ENCODE measurements at places on chromosomes 7 and 10.

DNA sequence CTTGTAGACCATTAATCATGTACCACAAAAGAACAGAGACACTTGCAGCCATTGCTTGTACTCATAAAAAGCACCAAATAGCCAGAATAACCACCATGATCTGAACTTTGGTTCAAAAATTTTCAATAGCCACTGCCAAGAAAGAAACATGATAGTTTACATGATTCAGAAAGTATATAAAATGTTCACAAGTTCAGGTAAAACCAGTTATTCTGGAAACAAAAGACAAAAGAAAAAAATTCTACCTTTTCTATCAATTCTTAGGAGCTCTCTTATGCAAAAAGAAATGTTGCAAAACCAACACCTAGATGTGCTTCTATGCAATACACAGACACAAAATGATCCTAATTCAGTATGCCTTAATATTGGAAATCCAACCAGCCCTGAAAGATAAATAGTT, 108.7 kb downstream of the PCLO start:
- no peak for DNase-seq

- DNase-seq = no peak
Observed at GRCh38 chr10:70685455-70685911, 13.2 kb downstream of the ADAMTS14 start.

- peak; percentile 81 for DNase-seq
Observed at GRCh38 chr7:101952355-101953247, 135.2 kb downstream of the CUX1 start.

- DNase-seq = peak; percentile 49
Observed at GRCh38 chr10:51683031-51683691, 16.2 kb downstream of the CSTF2T start.

GRCh38 chr7:30281791-30282190, 2.6 kb upstream of the ZNRF2 start:
- DNase-seq = no peak

DNA sequence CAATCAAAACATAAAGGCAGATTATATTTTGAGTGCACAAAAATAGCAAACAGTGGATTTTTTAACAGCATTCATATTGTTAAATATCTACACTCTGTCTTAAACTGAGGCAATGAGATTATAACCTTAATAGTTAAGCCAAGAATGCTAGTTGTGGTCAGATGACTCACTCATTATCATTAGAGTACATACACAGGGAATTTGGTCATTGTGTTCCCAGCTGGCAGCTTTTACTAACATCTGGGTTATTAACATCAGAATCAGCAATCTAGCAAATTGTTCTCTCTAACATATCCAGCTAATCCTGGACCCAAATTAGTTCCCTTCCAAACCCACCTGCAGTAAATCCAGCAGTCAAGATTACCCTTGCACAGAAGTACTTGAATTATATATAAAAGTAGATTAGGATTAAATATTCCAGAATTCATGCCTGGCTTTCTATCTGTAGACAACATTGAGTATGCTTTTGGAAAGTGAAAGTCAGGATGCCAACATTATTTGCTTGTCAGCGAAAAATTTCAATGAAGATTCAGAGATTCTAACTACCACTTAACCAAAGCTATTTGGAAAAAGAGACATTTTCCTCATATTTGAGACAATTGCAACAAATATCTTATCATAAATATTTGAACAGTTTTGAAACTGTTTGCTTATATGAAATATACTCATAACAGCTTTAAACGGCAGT, 1035.6 kb upstream of the PHF14 start:
- DNase-seq = peak; percentile 0

DNA sequence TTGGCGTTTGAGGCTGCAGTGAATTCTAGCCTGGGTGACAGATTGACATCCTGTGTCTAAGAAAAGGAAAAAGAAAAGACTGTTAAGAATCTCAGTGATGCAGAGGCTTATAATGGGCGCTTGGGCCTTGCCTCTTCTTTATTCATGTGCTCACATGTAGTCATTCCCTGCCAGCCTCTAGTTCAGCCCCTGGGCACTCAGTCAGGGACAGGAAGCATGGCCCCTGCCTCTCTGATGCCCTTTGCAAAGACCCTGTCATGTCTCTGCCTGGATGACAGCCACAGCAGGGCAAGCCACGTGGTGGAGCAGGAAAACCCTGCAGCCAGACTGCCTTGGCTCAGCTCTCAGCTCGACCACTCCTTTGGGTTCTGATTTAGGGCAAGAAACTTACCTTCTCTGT, 368.9 kb downstream of the RPS24 start:
- no peak for DNase-seq

DNA sequence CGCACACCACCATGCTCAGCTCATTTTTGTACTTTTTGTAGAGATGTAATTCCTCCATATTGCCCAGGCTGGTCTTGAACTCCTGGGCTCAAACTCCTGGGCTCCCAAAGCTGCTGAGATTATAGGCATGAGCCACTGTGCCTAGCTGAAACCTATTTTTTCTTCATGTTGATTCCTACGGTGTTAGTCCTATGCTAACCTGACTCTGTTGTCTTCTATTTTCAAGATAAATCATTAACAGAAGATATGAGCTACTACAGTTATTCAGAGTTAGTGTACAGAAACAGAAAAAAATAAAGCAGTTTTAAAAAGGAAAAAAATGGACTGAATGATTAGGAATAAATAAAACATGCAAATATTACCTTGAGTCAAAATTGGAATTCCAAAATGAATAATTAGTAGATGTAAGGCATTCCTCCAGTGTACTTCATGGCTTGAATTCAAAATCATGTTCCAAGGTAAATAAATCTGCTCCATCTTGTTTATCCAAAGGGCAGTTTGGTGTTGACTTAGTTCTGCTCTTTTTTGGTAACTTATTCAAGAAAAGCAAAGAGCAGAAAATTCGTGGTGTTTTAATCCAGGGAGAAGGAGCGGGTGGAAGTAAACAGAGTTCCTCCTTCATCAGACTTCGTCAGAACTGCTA, 185.8 kb downstream of the CACNB2 start:
- no peak for DNase-seq

GRCh38 chr7:145431834-145432233, 596.0 kb upstream of the TPK1 start:
- DNase-seq = no peak

DNA sequence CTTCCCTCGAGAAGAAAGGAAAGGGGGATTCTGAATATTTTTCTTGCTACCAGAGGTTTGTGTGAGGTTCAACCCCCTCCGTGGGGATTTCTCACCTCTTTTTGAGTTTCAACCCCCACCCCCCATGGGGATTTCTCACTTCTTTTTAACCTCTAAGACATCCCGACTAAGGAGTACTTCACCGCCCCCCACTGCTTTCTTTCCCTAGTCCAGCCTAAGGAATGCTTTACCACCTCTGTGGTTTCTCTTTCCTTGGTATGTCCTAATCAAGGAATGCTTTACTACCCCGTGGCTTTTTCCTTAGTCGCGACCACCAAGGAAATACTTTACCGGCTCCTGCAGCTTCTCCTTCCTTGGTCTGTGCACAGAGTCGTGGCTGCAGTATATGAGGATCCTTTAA, 149.4 kb downstream of the LYZL1 start:
- DNase-seq = peak; percentile 16

DNA sequence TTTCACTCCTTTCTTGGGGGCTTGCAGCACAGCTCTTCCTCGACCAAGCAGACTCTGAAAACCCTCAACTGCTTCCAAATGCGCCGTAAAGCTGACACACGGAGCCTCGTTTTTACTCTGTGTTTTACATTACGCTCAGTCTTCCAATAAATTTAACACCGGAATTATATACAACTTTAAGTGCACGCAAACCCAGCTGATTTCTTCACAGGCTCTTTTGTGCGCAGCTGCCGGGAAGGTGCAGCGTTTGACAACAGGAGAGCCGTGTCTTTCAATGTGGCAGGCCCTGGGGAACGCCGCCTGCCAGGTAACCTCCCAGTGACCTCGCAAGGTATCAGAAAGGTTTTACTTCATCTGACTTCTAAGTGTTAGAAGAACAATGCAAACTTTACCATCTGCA, 35.0 kb downstream of the GFRA1 start:
- DNase-seq = no peak

Data from EH (cell line).